NCI-H226 (cell line): ENCODE measurements at places on chromosomes 13 and 19.

DNA sequence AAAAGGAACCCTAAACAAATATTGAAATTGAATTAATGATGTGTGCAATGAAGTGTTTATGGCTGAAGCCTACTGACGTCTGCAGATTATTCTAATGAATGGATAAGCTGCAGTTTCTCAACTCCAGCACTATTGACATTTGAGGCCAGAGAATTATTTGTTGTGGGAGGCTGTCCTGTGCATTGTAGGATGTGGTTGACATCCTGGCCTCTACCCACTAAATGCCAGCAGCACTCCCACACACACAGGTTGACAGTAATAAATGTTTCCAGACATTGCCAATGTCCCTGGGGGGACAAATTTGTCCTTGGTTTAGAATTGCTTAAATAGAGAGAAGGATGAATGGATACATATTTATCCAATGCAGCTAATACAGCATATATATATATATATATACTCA lies 19.2 kb upstream of the MYH14 start:
- DNase-seq: no peak

GRCh38 chr19:42280815-42281145 lies 11.7 kb downstream of the CIC start:
- DNase-seq: no peak

GRCh38 chr13:112764028-112764427 lies 74.2 kb downstream of the ATP11A start:
- no peak for DNase-seq

DNA sequence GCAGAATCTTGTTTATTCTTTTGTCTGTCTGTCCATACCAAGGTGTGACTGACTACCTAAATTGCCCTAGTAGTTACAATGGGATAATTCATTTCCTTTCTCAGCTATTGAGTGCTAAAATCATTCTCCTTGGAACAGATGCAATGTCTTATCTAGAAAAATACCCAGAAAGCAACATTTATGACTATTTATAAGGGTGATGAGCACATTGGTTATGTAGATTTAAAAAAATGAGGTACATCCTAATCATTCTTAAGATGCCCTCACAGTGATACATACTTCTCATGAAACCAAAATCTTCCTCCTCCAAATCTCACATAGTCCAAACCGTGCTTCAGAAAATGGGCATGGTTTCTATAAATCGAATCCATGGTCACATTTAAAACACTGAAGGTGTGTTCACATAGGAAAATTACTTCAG lies 11.6 kb upstream of the UBE2L5 start:
- peak; percentile 1 for DNase-seq

GRCh38 chr19:38739440-38740256 lies 4.6 kb downstream of the CAPN12 start:
- no peak for DNase-seq

DNA sequence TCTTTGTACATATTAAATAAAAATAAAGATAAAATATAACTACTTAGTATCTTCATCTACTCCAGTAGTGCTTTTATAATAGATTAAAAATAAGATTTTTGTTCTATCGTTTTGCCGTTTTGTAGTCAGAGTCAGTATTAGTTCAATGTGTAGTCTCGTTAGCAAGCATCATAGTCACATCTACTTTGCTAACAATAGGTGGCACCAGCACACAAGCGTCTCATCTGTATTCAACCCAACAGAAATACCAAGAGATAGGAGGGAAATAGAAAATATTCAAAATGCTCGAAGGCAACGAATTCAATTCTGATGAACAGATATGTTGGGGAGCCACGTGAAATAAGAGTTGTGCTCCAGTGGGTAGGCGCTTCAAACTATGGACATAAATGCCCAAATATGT lies 21.4 kb upstream of the MICU2 start:
- peak; percentile 20 for DNase-seq

DNA sequence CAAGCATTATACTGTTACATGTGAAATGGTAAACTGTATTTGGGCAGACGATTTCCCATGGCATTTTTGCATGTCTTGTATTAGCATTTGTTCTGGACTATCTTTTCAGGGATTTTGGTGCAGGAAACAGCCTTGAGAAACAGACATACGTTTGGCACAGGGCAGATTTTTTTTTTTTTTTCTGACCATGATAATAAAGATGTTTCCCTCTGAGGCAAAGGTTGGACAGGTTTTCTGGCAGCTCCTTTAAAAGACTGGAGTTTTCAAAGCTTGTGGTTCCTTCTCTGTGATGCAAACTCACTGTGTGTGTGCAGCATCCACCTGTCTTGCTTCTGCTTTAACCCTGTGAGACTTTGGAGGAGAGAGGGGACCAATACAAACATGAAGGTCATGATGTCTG lies 63.0 kb downstream of the NBEA start:
- DNase-seq: no peak

GRCh38 chr13:38008636-38009035 lies 139.1 kb upstream of the TRPC4 start:
- no peak for DNase-seq

DNA sequence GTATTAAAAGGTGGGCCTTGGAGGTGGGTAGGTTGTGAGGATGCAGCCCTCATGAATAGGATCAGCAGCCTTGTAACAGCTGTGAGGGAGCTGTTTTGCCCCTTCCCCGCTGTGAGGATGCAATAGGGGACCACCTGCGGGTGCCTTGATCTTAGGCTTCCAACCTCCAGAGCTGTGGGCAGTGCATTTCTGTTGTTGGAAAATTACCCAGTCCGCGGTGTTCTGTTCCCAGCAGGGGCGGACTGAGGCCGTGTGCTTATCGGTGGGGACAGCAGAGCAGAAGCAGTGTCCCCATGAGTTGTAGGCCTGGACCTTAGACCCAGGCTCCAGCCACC lies 54.8 kb upstream of the TEX29 start:
- DNase-seq: no peak

GRCh38 chr19:19602136-19602712 lies 16.3 kb downstream of the PBX4 start:
- DNase-seq: no peak

DNA sequence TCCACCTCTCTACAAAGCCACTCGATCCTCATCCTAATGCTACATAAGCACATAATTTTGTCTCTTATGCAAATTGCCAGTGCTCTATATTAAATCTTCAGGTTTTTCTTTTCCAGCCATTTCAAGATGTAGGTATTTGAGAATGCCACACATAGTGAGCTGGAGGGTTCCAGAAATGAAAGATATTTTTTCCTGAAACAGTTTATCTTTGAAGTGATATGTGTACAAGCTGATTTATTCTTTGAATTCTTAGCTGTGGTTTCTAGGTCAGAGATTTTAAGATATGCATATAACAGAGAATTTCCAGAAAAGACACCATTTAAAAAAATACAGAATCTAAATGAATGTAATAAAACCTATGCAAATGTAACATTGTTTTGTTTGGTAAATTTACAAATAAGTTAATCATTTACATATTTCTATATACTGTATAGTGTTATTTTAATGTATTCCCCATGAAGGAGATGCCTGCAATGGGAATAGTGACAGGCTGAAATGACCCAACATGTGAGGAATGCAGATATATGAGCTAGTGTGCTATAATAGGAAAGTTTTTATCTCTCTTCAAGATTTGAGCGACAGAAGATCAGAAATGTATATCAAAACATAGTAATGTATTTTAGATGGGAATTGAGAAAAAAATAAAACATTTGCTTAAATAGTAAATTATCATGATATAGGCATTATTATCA lies 570.2 kb downstream of the SLITRK1 start:
- DNase-seq: peak; percentile 56

DNA sequence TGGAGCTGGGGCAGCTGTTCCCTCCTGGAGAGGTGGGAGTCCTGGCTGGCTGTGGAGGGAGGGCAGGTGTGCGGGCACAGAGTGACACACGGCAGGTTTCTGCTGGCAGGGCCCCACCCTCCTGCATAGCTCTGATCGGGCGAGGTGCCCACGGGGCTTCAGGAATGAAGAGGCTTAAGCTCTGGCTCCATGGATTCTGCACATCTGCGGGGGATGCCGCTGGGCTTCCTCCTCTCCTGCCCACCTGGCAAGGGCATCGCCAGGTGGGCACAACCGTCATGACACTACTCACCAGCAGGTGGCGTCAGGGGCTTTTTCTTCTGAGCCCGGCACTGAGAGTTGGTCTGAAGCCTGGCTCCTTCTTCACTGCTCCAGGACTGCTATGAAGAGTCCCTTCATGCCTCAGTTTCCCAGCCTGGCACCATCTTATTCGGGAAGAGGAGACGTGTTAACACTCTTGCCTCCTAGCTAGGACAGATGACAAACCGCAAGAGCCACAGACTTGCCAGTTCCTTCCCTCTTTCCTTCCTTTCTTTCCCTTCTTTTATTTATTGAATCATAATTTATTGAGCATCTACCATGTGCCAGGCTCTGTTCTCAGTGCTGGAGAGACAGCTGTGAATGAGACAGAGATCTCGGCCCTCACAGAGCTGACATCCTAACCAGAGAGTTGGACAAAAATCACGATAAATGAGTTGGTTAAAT lies 15.2 kb upstream of the PAK4 start:
- DNase-seq: peak; percentile 15

GRCh38 chr19:6018786-6019185 lies 40.8 kb upstream of the RANBP3 start:
- no peak for DNase-seq

DNA sequence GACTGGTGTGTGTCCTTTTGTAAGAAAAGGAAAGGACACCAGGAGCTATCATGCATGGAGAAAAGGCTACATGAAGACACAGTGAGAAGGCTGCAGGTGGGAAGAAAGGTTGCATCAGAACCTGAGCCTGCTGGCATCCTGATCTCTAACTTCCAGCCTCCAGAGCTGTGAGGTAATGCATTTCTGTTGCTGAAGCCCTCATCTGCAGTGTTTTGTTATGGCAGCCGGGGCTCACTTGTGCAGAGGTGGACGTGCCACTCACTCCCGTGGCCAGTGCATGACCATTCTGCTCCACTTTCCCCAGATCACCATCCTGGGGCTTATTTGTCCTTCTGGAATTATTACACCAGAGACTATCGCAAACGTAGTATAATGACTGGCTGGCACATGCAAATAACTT lies 155.3 kb downstream of the IRS2 start:
- DNase-seq: no peak

- DNase-seq: no peak
Observed at GRCh38 chr13:70755456-70755855, 647.2 kb upstream of the KLHL1 start.

- DNase-seq: no peak
Observed at GRCh38 chr13:98504029-98504351, 72.9 kb downstream of the STK24 start.

GRCh38 chr13:35332134-35332533 lies 144.4 kb downstream of the MAB21L1 start:
- DNase-seq: no peak

- peak; percentile 17 for DNase-seq
Observed at GRCh38 chr19:18895038-18895823, 727 bp downstream of the CERS1 start.

- DNase-seq: no peak
Observed at GRCh38 chr13:100357764-100358163, 230.8 kb downstream of the GGACT start.

- no peak for DNase-seq
Observed at GRCh38 chr19:22526661-22527272, 104.6 kb upstream of the ZNF98 start.

DNA sequence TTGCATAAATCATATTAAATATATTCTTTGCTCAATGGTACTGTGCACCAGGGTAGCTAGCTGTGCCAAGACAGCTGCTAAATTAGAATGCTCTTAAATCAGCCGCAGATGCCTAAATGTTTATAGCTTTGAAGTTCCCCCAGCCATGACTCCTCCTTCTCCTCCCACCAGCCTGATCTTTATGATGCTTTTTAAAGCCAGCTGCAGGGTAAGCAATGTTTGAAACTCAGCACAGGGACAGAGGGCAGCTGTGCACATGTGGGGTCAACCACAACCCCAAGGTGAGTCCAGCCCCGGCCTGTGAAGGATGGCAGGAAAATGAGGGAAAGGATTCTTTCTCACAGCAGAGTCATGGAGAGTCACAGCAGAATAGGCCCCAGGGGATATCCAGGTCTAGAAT lies 635.7 kb downstream of the UQCRFS1 start:
- no peak for DNase-seq

DNA sequence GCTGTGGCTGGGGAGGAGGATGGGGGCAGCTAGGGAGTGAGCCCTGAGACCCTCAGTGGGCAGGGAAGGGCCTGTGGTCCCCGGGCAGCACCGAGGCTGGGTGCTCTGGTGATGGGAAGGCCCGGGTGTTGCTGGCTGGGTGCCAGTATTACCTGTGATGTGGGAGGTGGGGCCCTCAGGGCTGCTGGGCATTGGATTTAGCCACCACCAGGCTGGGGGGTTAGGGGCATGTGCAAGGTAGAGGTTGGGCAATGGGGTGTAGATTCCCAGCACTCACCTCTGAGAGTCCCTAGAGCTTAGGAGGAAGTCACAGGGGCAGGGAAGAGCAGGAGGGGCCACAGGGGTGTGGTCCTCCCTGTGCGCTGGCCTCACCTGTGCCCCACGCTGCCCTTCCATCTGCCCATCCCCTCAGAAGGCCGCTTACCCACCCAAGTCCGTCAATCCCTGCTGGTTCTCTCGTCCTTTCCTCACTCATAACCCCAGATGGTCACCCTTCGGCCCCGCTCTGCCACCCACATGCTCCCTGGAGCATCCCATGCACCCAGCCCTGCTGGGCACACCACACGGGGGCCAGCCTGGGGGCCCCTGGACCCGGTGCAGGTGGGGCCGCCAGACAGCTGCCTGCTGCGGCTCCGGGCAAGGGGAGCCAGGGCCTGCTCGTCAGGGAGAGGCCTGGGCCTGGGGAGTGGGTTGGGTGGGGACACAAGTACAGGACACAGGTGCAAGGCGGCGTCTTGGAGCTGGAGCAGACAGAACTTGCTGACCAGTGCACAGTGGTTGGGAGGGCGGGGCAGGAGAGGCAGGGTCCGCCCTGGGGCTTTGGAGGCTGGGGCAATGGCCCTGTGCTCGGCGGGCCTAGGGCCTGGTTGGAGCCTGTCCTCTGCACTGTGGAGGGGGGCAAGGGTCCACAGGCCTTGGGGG lies 12.5 kb downstream of the EPN1 start:
- no peak for DNase-seq

- no peak for DNase-seq
Observed at GRCh38 chr19:45104658-45105349, 11.8 kb downstream of the PPP1R37 start.

DNA sequence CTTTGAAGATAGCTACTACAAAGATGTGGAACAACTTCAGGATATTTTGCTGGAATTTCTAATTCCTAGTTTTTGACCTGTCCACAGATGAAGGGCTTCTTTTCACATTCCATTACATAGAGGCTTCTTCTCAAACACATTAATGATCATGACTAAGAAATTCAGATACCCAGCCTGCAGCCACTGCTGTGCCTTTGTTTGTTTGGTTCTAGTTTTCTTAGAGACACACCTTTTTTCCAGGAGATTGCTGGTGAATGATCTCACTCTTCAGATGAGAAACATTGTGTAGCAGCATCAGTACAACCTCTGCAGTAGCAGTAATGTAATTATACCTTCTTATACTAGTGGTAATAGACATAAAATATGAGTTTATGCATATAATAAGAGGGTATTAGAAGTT lies 5.0 kb downstream of the TDRD3 start:
- DNase-seq: peak; percentile 22

DNA sequence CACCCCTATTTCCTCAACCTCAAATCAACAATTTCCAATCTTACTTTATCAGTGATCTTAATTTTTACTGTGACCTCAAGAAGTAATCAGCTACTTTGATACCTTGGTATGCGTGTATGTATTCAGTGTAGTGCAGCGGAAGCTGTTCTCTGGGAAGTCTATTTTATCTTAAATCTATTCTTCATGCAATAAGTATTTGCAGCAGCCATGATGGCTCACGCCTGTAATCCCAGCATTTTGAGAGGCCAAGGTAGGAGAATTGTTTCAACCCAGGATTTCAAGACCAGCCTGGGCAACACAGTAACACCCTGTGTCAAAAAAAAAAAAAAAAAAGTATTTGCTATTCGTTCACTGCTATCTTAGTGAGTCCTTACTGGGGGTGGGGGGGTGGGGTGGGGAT lies 6.5 kb downstream of the SLC25A30 start:
- no peak for DNase-seq
